ENCODE measurements at places on chromosomes 11 and 22.

DNA sequence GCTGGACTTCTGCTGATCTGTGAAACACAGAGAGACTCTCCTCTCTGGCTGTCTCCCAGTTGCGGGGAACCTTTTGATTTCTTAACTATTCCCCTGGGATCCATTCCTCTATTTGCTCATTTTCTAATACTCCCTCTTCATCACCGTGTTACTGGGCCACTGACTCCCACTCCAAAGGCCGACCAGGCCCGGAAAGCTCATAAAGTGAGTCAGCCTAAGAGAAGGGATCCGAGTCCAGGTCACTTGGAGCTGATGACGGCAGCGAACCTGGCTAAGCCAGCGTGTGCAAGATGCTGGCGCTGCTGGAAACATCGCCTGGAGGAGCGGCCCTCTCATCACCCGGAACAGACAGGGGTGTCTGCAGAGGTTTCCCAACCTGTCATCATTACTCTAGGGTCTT lies 112.8 kb downstream of the FBXO7 start:
- DNase-seq: no peak

DNA sequence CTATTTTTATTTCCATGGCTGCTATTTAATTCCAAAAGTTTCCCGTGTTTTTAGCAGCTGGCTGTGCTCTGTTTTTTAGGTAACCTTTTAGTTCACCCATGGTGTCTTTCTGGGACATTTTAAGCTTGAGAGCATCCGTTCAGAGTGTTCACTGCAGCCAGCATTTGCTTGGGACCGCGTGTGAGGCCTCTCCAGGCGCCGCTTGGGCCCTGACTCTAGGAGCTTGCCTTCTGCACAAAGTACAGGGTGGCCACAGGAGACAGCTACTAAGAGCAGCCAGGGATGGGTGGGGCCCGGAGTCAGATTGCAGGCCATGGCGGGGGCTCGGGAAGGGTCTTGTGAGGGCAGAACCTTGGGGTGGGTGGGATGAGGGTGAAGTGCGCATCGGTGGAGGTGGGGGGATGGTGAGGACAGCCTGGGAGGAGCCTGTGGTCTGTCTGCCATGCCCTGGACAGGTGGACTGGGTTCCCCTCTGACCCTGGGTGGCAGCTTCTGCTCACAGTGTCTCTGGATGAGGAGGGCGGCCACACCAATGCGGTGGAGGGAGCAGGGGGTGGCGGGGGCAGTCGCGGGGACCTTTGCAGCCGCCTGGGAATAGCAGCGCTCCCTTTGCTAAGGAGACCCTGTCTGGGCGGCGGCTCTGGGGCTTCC lies 288.1 kb downstream of the TBC1D22A start:
- DNase-seq: no peak

DNA sequence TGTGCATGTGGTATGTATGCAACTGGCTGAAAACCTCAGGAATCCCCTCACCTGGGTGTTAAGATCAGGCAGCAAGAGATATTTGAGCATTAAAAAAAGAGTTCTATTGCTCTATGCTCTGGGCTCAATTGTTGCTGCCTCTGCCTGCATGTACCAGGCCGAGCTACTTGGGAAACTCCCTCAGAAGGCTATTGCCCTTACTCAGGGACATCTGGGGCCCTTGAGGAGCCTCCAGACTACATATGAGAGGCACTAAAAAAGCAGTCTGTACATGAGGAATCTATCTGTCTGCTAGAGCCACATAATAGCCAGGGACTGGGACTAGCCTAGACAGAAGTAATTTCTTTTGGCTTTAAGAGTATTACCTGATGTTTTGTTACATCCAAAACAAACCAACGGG lies 120.1 kb downstream of the SWAP70 start:
- no peak for DNase-seq

DNA sequence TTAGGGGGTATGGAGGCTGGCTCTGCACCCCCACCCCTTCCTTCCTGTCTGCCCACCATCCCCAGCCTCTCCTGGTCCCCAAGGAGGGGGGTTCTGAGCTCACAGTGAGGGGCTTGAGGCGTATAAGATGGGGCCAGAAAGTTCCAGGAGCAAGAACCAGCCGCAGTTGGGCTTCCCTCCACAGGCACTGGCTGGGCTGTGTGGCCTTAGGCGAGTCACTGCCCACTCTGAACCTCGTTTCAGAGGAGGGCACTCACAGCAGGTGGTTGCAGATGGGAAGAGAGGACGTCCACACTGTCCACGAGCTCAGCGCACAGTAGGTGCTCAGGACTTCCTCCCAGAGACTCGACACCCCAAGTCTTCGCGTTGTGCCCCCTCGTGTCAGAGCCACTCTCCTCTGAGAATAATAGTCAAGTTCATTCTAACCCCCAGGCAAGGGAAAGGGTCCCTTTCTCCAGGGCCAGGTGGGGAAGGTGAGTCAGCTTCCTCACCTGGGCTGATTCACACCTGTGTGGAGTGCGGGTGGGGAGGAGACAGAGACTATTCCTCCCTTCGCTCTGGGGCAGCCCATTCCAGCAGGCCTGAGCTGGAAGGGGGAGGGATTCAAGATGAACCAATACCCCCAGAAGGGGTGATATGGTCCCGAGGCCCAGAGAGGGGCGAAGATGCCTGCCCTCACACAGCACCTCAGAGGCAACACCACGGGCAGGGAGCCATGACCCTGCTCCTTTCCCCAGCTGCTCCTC lies 29.3 kb downstream of the RPL3 start:
- no peak for DNase-seq

DNA sequence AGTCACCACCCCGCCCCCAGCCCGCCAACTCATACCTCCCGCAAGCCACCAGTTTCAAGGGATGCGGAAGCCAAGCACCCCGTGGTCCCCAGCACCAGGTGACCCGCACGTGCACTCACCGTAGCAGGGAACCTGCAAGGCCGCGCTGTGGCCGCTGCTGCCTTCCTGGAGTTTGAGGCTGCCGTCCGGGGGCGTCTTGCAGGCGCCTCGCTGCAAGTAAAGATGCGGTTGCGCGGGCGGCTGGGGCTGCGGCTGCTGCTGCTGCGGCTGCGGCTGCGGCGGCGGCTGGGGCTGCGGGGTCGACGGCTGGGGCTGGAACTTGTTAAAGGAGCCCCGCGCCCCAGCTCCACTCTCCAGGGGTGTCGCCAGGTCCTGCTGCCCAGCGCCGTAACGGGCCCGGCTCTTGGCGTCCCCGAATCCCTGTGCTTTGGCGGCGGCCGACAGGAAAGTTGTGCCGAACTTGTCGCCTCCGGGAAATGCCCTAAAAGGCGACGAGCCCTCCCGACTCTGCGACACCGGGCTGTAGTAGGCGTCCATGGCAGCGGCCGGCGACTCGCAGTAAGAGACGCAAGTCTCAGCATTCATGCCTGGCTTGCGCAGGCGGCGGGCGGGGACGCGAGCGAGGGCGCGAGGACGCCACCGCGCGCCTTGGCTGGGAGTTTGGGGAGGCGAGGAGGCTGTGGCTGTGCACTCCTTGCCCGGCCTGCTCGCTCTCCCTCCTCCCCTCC lies at the start of gene ALX4:
ALX4 (minus strand) TSS at position 662 of the 728 bp plus-strand sequence; CDS start at position 585, 77 bp downstream.
- no peak for DNase-seq

GRCh38 chr22:46046299-46046685 lies 69.3 kb upstream of the WNT7B start:
- DNase-seq: no peak

- no peak for DNase-seq
These were observed 10.3 kb downstream of the KCTD17 start for GRCh38 chr22:37061611-37062375.

- no peak for DNase-seq
These were observed 132.4 kb downstream of the TENM4 start for GRCh38 chr11:79308429-79308828.

GRCh38 chr11:115183830-115184229 lies 320.4 kb downstream of the CADM1 start:
- DNase-seq: no peak

GRCh38 chr11:116774661-116775060 lies 1.9 kb upstream of the BUD13 start:
- DNase-seq: no peak

DNA sequence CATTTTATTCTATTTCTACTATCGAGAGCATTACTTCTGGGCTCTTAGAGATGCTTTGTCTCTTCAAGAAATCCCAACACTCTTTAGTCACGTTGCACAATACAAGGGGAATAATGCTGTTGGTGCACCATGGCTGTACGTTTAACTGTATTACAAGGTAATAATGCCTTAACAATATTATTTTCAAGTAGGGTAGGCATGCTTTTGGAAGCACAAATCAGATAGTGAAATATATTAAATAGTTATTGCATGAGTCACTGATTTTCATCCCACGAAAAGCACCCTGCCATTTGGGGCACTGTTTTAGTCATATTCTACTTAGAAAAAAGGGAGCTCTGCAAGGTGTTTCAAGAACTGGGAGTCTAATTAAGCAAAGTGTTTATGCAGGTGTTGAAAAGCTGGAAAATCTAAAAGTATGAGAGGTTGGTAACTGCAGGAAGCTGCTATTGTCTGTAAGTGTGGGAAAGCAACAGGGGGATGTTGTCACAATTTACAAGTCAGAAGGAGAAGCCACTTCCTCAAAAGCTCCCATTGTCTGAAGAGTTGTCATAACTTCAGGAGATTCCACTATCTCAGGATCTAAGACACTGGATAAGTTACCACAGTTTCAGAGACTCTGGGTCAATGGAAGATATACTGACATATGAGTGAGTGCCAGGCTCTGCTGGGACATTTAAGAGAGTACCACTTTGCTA lies 218.2 kb downstream of the JRKL start:
- DNase-seq: no peak

DNA sequence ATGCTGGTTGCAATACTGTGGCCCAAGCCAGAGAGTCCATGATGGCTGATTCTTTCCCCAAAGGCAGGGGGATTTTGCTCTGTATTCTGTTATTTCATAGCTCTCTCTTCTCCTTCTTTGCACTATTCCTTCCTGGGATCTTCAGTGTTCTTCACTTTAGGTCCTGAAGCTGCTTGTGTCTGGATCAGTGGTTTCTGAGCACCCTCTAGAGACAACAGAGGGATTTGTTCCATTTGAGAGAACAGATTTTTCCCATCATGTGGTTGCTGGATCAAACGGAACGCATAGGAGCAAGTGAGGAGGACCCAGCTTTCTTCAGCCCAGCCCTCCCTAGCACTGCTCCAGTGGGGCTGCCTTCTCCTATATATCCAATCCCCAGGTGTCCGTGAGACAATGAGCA lies 68.7 kb upstream of the SYN3 start:
- no peak for DNase-seq

DNA sequence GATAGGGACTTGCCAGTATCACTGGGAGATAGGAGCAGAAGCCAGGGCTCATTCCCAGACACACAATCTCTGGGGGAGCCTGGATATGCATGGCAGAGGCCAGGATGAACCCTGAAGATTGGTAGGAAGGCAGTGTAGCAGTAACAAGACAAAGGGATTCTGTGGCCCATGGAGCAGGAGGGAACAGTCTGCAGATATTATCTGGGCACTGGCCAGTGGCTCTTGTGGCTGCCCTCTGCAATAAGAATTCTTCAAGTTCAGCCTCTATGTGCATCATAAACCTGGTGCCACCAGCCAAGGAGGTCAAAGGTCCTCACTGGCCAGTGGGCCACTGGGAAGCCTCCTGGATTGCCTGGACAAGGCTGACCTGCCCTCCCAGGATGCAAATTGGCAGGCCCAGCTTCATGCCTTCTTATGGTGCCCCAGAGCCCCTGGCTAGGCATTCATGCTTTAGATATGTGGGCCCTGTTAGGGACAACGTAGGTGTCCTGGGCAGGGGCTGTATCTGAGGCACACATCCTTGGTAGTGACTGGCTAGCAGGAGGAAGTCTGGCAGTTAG lies 29.2 kb downstream of the KCNQ1OT1 start:
- DNase-seq: no peak

DNA sequence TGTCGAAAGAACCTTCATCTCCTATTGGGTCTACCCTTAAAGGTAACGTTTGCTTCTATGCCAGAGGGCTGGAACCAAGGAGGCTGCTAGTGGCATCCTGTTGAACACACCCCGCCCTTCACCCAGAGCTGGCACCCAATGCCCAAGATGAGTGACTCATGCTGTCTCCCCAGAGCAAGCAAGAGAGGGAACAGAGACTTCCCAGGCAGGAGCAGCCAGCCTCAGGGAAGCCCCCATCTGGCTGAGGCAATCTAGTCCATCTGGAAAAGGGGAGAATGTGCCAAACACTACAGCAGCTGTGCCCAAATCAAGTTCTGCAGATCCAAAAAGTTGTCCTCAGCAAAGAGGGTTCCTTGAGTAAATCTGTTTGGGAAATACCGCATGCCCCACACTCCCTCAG lies 91.9 kb upstream of the TP53I11 start:
- DNase-seq: no peak

- no peak for DNase-seq
These were observed 11.7 kb downstream of the TRPM5 start for GRCh38 chr11:2432628-2433071.

GRCh38 chr11:119478711-119479285 lies 55.8 kb upstream of the THY1 start:
- no peak for DNase-seq

DNA sequence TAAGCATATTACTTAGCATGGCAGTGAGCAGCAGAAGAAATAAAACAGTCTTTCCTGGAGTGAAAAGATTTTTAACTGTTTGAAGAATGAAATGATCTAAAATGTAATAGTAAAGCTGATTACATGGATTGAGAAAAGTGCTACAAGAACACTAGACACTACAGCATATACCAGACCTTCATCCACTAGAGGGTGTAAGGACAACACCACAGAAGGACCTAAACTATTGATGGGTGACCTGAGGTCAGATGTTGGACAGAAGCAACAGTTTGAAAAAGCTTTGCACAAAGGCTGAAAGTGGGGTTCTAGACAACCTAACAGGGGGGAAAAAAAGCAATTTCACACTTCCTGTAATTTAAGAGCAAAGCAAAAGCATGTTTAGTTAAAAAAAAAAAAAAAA lies 97.7 kb downstream of the RBFOX2 start:
- no peak for DNase-seq

DNA sequence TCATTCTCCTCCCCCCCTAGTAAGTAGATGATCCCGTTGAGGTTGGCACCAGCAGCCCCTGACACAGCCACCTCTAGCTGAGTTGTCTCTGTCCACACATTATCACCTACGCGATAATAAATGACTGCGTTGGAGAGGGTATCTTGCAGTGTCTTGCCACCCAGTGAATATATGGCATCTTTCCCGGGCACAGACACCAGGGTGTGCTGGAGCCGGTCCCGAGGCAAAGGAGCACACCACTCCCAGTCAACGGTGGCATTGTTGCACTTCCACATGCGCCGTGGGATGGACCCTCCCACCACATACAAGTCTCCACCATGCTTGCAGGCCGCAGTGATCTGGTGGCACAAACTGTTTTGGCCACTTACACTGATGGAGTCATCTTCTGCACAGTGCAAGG lies 5.4 kb downstream of the KBTBD4 start:
- no peak for DNase-seq

- DNase-seq: no peak
These were observed 1932.2 kb upstream of the RAG2 start for GRCh38 chr11:38530226-38530625.

- DNase-seq: no peak
These were observed 145.6 kb downstream of the CSNK2A3 start for GRCh38 chr11:11207428-11207827.
